ENCODE measurements at places on chromosomes 6 and 20.

GRCh38 chr6:128242765-128243403, 277.5 kb downstream of the PTPRK start:
- DNase-seq, result no peak

- peak; percentile 0 for DNase-seq
These were observed 52.7 kb downstream of the DLL1 start for GRCh38 chr6:170237999-170238740.

GRCh38 chr20:52461582-52461981, 270.0 kb upstream of the ZFP64 start:
- DNase-seq, result no peak

DNA sequence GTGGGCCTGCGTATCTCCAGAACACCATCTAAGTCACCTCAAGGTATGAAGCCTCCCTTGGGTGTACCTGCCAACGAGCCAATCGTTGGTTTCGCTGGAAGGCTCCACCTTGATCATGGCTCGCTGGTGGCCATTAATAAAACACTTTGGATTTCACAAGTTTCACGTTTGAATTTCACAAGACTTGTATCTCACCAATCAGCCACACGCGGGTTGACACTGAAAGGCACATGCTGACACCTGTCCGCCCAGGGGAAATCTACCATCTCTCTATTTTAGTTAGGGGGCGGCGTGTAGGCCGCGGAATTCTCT, 586 bp upstream of the HMGA1 start:
- peak; percentile 28 for DNase-seq

- DNase-seq, result no peak
These were observed 288.3 kb downstream of the TPBG start for GRCh38 chr6:82651845-82652335.

DNA sequence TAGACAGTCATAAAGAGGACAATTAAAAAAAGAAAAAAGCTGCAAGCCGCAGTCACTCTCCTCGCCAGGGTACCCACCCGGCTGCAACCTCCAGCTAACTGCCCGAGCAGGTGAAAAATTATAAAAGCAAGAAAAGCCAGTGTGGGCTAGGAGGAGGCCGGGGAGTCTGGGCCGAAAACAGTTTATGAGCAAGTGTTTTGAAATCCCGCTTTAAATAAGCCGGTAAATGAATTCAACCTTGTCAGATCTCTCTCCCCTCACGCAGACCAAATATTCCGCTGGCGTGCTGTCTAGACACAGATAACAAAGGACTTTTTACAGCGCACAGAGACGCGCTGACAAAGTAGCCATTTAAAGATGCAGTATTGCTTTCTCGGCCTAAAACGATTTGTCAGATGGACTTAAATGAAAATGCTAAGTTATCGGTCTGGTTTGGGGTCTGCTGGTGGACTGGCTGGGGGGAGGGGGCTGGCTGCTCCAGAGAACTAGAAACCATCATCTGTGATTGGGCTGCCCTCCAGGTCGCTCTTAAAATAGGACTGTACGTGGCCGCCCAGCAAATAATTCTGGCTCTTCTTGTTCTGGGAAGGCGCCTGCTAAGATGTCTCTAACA, 24.6 kb downstream of the PMEPA1 start:
- DNase-seq, result no peak

- DNase-seq, result no peak
These were observed 75.6 kb downstream of the SLC24A3 start for GRCh38 chr20:19288061-19288460.

GRCh38 chr6:107819964-107820337, 4.2 kb downstream of the SCML4 start:
- DNase-seq, result peak; percentile 16

- DNase-seq, result no peak
These were observed 592.5 kb upstream of the GJE1 start for GRCh38 chr6:141540207-141540606.

- no peak for DNase-seq
These were observed 471.8 kb upstream of the AGPAT4 start for GRCh38 chr6:161745594-161746141.

- DNase-seq, result no peak
These were observed 87.8 kb downstream of the CTNNBL1 start for GRCh38 chr20:37781626-37782025.
